Activated CD8-positive, alpha-beta T cell treated with anti-CD3 and anti-CD28 coated beads for 36 hours (primary cell): ENCODE measurements at places on chromosomes 1 and 21. TPM values are rescaled to one million over a fixed set of nuclear protein-coding genes. Genes with fewer than 3 reads are reported as not detected.

DNA sequence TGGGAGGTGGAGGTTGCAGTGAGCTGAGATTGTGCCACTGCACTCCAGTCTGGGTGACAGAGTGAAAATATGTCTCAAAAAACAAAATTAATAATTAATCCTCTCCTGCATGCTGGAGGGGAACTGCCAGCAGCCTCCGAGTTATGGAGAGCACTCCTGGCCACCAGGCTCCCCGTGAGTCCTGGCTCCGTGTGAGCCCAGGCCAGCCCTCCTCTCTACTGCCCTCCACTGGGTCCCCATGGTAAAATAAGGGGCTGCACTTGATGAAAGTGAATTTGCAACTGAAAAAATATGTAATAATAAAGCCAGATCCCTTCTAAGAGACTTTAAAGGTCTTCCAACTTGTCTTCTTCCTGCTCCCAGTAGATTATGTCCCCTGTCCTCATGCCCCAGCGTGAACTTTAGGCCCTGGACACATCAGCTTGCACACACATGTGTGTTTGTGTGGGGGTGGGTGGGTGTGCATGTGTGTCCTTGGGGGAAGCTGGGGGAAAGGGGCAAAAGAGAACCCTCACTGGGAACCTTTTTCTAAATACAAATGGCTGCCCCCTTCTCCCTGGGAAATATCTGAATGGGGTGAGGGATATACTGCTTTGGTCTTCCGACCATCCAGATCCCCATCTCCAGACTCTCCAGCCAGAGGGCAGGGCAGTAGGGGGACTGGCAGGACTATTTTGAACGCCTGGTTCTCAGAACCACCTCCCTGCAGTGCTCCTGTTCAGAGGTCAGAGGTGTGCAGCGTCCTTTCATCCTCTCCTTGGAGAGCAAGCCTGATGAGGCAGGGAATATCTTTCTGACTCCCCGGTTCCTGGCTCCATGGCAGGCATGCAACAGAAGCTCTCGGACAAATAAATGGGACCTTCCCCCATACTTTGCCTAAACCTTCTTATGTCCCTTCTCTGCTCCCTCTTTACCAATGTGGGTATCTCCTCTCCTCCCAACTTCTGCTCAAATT is 26.2 kb downstream of the NEK2 start:
- no peak overlapping the region for H3K27ac ChIP-seq
- no peaks in the 10 kb centered on the region for H3K4me1 ChIP-seq
- no peak overlapping the region for H3K4me3 ChIP-seq
- peak; percentile 51 for DNase-seq
- no peaks in the 10 kb centered on the region for H3K27me3 ChIP-seq

GRCh38 chr1:36963006-36963405 is 71.3 kb downstream of the GRIK3 start:
- no peaks in the 10 kb centered on the region for H3K36me3 ChIP-seq
- DNase-seq: no peak
- H3K4me3 ChIP-seq: no peak overlapping the region
- no peak overlapping the region for H3K27ac ChIP-seq
- no peaks in the 10 kb centered on the region for H3K4me1 ChIP-seq
- peaks cover 2% of the 10 kb centered on the region for H3K27me3 ChIP-seq

- H3K36me3 ChIP-seq: no peaks in the 10 kb centered on the region
- H3K4me3 ChIP-seq: no peak overlapping the region
- no peak for DNase-seq
- no peak overlapping the region for H3K27ac ChIP-seq
- no peaks in the 10 kb centered on the region for H3K27me3 ChIP-seq
Observed at GRCh38 chr1:207186503-207186902, 82.5 kb downstream of the C4BPA start.

DNA sequence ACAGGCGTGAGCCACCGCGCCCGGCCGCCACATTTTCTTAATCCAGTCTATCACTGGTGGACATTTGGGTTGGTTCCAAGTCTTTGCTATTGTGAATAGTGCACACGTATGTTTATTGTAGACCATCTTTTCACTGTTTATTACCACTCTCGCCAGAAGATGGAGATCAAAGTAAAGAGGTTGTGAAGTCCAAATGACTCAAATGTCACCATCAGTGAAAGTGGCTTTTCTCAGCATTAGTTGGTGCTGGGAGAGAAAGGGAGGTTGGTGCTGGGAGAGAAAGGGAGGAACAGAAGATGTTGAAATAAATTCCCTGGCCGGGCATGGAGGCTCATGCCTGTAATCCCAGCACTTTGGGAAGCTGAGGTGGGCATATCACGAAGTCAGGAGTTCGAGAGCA is 10.4 kb upstream of the UHMK1 start:
- no peaks in the 10 kb centered on the region for H3K36me3 ChIP-seq
- no peaks in the 10 kb centered on the region for H3K4me1 ChIP-seq
- no peak overlapping the region for H3K27ac ChIP-seq
- peaks cover 15% of the 10 kb centered on the region for H3K27me3 ChIP-seq
- no peak for DNase-seq

- no peak overlapping the region for H3K27ac ChIP-seq
- H3K4me1 ChIP-seq: peaks cover 27% of the 10 kb centered on the region
- no peaks in the 10 kb centered on the region for H3K27me3 ChIP-seq
- H3K36me3 ChIP-seq: no peaks in the 10 kb centered on the region
Observed at GRCh38 chr1:109819906-109820305, 56.2 kb upstream of the EPS8L3 start.

GRCh38 chr1:66368261-66368660 is 165.7 kb upstream of the SGIP1 start:
- peaks cover 92% of the 10 kb centered on the region for H3K36me3 ChIP-seq
- H3K27me3 ChIP-seq: no peaks in the 10 kb centered on the region
- DNase-seq: no peak
- H3K4me3 ChIP-seq: no peak overlapping the region

GRCh38 chr1:145946477-145946986 is 11.3 kb downstream of the LIX1L start:
- H3K27ac ChIP-seq: no peak overlapping the region
- H3K36me3 ChIP-seq: peaks cover 16% of the 10 kb centered on the region
- peaks cover 27% of the 10 kb centered on the region for H3K4me1 ChIP-seq
- no peak for DNase-seq

DNA sequence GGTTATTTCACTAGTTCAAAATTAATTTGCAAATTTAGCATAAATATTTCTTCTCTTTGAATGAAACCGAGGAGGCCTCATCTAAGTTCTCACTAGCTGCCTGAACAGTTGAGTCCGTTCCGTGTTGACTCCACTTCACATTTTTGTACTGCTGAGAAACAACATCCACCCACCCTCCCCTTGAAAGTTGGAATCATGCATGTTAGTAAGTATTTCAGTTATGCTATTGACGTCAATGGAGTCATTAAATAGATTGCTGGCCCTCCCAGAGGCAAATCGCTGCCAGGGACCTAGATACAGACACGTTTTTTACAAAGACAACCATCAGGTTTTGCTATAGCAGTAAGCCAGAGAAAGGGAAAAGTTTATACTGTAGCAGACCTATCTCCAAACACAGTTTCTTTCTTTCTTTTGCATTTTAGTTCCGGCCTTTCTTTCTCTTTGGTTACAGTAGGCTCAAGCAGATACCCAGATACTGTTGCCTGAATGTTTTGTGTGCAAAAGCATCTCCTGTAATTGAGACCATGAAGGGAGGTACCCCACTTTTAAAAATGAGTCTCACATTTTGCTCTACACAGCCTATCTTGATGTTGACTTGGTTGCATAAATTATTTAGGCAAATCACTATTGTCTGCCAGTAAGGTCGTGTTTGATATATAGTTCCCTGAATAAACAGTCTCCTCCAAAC is 262.6 kb upstream of the SGIP1 start:
- no peaks in the 10 kb centered on the region for H3K27me3 ChIP-seq
- peak overlapping the region; percentile 86 for H3K27ac ChIP-seq

DNA sequence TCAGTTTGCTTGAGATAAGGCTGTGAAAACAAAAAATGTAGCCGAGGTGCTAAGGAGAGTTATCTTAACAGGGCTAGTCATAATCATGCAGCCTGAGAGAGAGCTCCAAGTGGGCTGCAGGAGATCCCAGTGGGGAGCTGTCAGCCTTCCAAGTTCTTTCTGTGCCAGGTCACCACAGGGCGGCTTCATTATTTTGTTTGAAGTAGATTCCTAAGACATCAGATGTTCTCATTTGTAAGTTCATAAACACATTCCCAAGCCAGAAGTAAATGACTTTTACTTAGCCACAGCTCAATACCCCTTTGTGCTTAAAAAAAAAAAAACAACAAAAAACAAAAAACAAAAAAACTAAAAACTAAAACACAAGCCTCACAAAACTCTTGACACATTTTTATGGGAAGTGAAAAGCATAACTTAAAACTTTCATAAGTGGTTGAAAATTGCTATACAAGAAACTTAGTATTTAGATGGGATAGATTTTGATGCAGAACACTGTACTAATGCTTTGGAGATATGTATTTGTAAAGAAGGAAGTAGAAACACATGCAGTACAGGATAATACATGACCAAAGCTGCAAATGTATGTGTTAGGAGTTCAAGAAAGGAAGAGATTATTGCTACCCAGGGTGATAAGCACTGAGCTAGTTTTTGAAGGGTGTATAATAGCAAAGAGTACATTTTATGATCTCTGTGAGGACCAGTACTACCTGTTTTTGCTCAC is 8.6 kb downstream of the CDC14A start:
- peaks cover 80% of the 10 kb centered on the region for H3K4me1 ChIP-seq
- peak overlapping the region; percentile 58 for H3K27ac ChIP-seq
- DNase-seq: no peak
- peaks cover 61% of the 10 kb centered on the region for H3K36me3 ChIP-seq

DNA sequence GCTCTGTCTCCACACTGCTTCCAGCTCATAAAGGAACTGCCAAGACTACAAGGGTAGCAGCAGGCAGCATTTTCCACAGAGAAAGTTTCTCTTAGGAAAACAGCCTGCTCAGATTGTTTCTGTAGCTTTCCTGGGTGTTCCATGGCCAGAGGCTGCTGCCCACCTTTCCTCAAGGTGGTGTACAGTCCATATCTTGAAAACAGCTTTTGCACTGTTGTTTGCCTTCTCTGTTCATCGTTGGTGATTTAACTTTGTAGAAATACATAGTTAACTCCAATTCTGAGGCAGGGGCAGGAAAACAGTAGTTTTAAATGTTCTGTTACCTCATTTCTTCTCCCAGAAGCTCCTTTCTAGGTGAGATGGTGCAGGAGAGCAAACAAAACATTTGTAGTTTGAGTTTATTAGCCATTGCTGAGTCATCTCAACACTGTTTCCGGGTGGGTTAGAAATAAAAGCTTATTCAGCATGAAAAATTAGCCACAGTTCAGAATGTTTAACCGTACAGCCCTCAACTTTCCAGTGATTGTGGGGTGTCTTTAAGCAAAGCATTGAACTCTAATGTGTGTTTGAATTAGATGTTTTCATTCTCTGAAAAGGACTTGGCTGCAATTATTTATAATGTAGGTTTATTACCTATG is 41.7 kb downstream of the DIP2A start:
- H3K4me3 ChIP-seq: no peak overlapping the region
- no peaks in the 10 kb centered on the region for H3K27me3 ChIP-seq
- peak overlapping the region; percentile 49 for H3K27ac ChIP-seq
- H3K4me1 ChIP-seq: peaks cover 17% of the 10 kb centered on the region
- H3K36me3 ChIP-seq: peaks cover 25% of the 10 kb centered on the region
- no peak for DNase-seq

- H3K36me3 ChIP-seq: peaks cover 50% of the 10 kb centered on the region
- H3K4me3 ChIP-seq: peak overlapping the region; percentile 42
- peak overlapping the region; percentile 98 for H3K27ac ChIP-seq
- H3K27me3 ChIP-seq: no peaks in the 10 kb centered on the region
Observed at GRCh38 chr1:32266921-32267591, 16.0 kb downstream of the LCK start.

DNA sequence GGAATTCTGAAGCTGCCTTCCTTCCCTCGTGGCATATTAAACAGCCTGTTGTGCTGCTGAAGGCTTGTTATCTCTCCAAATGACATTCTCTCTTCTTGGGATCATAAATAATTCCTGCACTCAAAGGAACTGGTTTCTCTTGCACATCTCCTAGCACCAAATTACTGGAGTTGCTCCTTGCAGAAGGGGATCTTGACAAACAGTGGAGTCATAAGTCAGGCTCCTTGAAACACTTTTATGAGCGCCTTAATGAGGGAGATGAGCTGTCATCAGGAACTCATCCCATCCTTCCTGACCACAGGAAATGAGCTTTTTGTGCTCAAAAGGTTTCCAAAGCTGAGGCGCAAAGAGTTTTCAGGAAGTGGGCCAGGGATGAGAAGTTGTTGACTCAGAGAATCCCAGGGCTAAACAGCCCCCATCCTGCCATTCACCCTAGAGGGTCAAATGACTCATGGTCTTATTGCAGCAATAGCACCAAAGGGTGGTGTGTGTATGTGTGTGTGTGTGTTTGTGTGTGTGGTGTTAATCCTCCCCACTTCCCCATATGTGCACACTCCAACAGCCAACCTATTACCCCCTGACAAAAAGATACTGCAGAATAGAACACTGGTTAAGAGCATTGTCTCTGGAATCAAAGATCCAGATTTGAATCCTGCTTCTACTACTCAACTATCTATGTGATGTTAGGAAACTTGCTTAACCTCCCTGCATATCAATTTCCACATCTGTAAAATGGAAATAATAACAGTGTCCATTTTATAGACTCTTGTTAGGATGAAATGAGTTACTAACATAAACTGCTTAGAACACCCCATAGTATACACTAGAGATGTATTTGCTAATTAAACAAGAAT is 2.8 kb upstream of the PHC2 start:
- H3K27me3 ChIP-seq: peaks cover 2% of the 10 kb centered on the region
- DNase-seq: peak; percentile 15
- H3K27ac ChIP-seq: no peak overlapping the region
- no peaks in the 10 kb centered on the region for H3K36me3 ChIP-seq
- no peak overlapping the region for H3K4me3 ChIP-seq

- DNase-seq: no peak
- H3K27me3 ChIP-seq: no peaks in the 10 kb centered on the region
- peaks cover 34% of the 10 kb centered on the region for H3K4me1 ChIP-seq
- no peak overlapping the region for H3K27ac ChIP-seq
Observed at GRCh38 chr1:117401761-117402160, 34.5 kb downstream of the MAN1A2 start.

DNA sequence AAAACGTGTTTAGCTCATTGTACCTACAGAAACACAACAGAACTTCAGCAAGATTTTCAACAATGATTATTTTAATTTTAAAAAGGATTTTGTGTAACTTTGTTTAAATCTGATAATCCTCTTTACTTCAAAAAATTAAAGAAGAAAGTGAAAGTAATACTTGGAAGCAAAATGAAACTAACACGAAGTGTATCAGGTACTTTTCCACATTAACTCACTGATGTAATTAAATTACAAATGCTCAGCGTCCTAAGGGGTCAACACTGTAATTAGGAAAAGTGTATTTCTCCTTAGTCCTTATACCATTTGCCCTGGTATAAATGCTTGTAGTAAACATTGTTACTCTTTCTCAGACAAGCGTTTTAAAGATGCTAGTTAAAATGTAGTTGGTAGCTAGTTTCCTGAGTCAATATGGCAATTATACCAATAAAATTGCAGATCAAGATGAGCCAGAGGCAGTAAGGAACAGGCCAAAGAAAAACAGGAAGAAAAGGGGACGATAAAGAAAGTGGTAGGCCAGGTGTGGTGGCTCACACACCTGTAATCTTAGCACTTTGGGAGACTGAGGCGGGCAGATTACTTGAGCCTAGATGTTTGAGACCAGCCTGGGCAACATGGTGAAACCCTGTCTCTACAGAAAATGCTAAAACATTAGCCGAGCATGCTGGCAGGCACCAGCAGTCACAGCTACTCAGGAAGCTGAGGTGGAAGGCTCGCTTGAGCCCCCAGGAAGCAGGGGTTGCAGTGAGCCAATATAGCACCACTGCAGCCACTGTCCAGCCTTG is 553.0 kb downstream of the SMYD3 start:
- H3K27ac ChIP-seq: peak overlapping the region; percentile 99
- H3K4me3 ChIP-seq: peak overlapping the region; percentile 73
- H3K27me3 ChIP-seq: no peaks in the 10 kb centered on the region
- peak; percentile 18 for DNase-seq

The PROX1 gene
- total RNA-seq: 0.09 TPM

The C1QTNF12 gene
- total RNA-seq: 4.9 TPM

The C1orf115 gene
- total RNA-seq: 0.13 TPM

The ZNF593OS gene
- total RNA-seq: not detected
